ENCODE measurements at places on chromosomes 2 and 18.

GRCh38 chr2:21740484-21740883 lies 616.7 kb downstream of the TDRD15 start:
- DNase-seq, result no peak

DNA sequence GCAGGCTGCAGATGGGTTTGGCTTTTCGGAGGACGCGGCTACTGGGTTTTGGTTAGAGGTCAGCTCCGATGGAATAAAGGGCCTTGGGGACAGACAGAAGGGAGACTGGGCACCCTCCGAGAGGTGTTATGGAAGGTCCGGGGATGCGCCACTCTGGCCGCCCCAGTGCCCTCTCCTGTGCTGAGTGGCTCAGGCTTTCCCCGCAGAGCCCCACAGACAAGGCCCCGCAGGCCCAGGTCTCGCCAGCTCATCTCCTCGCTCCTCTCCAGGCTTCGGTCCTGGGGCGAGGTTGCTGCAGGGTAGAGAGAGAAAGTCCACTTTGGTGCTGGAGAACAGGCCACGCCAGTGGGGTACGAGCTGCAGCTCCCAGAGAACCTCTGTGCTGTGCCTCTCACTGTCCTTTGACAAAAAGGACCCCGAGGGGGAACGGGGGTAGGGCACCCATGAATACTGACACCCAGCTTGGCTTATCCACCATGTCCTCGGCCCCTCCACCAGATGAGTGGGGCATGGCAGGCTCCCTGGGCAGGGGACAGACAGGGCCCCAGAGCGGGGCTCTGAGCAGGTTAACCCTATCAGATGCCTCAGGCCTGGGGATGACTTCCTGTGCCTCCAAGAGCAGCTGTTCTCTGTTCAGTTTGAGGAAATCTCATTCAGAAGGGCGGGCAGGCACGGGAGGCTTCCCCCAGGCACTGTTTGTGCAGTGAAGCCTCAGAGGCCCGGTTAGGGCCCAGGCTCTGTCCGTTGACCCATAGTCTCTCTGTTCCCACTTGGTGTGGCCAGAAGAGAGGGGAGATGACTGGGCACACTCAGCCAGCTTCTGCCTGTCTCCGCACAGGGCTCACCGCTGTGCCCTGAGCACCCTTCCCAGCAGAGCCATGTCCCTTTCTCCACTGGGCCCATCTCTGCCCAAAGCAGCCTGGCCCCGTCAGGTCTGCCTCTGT lies 15.7 kb upstream of the CNNM3 start:
- DNase-seq, result no peak

DNA sequence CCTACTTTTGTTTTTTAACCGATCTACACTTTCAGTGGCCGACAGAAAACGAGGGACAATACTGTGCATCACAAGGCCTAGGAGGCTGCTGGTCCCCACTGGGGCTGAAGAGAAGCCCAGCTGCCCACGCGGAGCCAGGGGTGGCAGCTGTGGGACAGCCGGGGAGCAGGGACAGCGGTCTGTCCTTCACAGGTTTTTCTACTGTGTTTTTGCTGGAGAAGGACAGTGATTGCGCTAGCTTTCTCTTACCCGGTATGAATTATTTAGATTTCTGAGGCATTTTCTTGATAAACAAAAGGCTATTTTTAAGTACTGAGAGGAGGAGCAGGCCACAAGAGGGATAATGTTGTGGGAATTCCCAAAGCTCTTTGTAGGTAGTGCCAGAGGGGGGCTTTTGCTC lies 219.8 kb downstream of the ATAD2B start:
- DNase-seq, result no peak

DNA sequence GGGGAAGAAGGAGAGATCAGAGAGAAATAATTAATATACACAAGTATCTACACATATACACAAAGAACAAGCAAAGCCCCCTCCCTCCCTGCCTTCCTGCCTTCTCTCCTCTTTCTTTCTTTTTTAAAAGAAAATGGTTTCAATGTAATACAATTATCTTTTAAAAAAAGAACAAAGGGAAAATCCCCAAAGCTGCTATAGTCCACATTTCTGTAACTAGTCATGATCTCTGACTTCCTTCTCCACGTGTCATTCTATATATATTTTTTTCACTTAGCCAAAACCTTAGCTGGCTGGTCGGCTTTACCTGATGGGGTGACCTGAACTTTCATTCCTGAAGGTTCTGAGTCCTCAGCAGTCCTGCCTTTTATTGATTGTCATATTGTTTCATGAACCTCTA lies 44.3 kb downstream of the MAP3K20 start:
- DNase-seq, result no peak

GRCh38 chr2:175834477-175834876 lies 167.6 kb downstream of the LNPK start:
- no peak for DNase-seq

- DNase-seq, result no peak
Observed at GRCh38 chr2:67457699-67458098, 60.6 kb downstream of the ETAA1 start.

DNA sequence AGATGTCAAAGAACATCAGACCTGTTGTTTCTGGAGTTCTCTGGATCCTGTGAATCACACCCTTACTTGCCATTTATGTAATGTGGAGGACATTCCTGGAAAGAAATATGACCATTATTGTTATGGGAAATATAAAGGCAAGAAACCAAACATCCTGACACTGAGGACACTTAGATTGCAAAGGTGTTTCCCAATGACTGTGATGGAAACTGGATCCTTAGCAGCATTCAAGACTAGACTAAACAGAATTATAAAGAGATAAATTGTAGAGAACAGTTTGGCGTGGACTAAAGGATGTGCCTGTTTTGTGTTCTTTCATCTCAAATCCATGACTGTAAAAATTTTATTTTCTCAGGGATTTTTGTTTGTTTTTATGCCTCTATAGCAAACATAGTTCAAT lies 347.7 kb upstream of the SLC14A2 start:
- no peak for DNase-seq

GRCh38 chr18:41323044-41323443 lies 632.0 kb upstream of the PIK3C3 start:
- DNase-seq, result no peak

DNA sequence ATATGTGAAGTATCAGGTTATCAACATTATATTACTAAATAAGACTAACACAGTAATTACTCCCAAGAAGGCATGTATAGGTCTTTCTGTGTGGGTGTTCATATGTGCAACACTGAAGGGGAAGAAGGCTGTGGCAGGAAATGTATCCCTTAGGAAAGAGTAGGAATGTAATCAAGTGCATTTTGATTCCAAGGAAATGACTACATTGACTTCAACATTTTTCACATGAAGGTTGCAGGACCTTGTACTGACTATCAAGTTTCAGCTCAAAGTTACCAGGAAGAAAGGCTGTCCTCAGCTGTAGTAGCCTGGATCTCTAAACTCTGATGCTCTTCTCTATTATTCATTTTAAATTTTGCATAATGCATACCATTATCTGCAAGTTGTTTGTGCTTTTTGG lies 680.8 kb downstream of the NYAP2 start:
- no peak for DNase-seq

DNA sequence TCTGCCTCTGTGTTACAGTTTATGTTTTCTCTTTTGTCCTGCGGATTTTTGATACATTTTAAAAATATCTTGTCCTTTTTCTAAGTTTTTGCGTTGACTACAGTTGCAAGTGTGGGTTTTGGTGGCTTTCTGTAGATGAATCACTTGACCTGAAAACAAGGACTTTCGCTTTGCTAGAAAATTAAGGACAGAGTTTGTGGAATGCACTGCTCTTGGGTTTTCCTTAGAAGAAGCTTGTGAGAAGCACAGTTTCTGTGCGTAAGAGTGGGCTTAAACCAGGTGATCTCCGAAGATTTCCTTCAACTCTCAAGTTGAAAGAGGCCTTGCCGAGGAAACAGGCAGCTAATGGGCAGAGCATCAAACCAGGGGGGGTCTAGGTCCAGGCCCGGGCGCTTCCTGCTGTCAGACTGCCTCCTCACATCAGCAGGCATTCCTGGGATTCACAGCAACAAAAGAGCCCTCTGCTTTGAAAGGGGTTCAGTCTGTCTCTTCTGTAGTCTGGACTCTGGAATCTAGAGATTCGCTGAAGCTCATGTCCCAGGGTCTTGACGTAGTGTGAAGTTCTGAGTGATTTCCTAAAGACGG lies 17.3 kb downstream of the NCK2 start:
- no peak for DNase-seq

DNA sequence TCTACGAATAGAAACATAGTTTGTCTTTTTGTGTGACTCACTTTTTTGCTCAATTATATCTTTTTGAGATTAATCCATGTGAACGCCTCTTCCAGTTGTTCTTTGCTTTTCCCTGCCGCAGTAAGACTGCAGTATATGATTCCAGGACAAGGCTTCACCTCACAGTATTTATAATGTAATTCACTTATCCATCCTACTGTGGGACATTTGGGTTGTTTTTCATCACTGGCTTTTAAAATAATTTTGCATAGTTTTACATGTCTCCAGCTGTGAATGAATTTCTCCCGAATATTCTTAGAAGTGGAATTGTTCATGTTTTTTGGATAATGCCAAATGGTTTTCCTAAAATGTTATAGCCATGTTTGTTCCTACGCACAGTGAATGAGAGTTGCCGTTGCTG lies 21.9 kb downstream of the COPS9 start:
- no peak for DNase-seq
